ENCODE measurements at places on chromosomes 2 and 18.

GRCh38 chr2:208370881-208371633 is 35.5 kb upstream of the PTH2R start:
- DNase-seq: no peak

DNA sequence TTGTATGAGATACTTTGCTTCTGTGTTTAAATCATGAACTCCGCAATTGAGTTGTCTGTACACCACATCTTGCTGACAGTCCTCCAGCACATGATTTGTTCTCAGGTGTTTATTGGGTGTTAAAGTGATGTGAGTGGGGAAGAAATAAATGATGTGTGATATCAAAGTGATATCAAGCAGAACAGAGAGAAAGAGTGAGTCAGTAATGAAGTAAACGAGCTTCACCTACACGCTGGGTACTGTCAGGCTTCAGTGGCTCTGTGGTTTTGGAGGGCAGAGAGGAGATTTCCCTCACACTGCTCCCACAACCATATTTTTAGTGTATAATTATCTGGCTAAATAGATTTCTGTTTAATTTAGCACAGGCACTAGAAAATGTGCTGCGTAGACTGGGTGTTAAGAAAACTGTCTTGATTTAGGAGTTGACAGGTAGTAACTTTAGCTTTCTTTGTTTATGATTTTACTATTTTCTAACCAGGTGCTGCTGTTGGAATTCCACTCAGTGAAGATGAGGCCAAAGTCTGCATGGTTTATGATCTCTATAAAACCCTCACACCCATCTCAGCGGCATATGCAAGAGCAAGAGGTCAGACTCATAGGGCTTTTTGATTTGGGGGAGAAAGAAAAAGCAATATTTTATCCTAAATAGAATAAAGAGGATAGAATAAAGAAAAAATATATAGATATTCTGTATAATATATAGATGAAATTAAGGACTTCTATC is 21.2 kb downstream of the ATIC start:
- DNase-seq: no peak

- no peak for DNase-seq
Observed at GRCh38 chr2:195404651-195405050, 252.4 kb upstream of the SLC39A10 start.

- DNase-seq: no peak
Observed at GRCh38 chr2:10178751-10179150, 56.2 kb downstream of the RRM2 start.

- no peak for DNase-seq
Observed at GRCh38 chr2:127776122-127776780, 34.7 kb downstream of the WDR33 start.

DNA sequence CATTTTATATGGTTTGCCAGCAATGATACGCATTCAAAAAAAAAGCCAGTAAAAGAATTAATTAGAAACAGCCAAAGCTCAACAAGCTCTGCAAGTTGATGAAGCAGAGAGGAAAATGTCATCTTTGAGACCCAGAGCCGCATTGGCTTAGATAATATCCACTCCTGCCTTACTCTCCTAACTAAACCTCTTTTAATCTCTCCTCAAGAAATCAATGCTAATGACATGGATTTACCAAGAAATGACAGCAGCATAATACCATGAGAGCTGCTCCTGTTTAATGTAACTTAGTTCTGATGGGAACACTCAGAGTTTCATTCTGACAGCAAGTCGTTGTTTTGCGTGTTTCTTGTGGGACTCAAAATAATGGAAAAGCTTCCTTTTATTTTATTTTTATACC is 1099.4 kb upstream of the PIK3C3 start:
- DNase-seq: no peak

- DNase-seq: no peak
Observed at GRCh38 chr2:124402274-124402673, 377.2 kb downstream of the CNTNAP5 start.

- no peak for DNase-seq
Observed at GRCh38 chr2:98396745-98397355, 47.8 kb upstream of the INPP4A start.

DNA sequence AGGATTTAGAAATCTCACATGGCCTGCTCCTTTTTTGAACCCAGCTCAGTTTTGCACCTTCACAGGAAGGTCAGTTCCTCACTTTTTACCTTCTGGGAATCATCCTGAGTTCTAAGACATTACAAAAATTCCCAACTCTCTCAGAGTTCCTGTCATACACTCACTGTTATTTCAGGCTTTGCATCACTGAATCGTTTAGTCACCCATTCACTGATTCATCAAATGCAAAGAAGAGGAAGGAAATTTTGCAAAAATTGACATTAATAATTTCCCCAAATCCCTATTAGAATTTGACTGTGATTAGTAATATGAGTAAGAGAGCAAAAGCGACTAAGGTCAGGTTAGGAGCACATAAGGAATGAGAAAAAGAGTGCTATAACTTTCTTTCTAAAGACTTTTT is 197.5 kb downstream of the PDE1A start:
- DNase-seq: no peak

Measured in activated CD8-positive, alpha-beta memory T cell treated with anti-CD3 and anti-CD28 coated beads for 1 hour (primary cell).